Cortex of kidney (tissue), 1 donor: ENCODE measurements at places on chromosomes 4 and X.

DNA sequence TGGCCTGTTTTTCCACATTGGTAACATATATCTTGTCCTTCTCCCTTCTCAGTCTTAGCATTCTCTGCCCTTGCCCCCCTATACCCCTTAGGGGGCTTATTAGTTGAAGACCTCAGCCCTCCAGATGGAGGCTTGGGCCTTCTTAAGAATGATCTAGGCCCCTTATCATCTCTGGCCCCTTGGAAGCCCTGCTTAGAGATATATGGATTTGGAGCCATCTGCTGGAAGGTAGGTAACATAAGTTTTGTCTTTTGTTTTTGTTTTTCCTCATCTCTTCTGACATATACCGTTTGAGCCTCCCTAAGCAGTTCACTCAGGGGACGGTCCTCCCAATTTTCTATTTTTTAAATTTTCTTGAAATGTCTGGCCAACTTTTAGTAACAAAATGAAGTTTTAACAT is 48.3 kb upstream of the NAP1L2 start:
- no peak for DNase-seq

GRCh38 chrX:120671963-120672362 is 42.1 kb upstream of the C1GALT1C1 start:
- DNase-seq, result no peak

DNA sequence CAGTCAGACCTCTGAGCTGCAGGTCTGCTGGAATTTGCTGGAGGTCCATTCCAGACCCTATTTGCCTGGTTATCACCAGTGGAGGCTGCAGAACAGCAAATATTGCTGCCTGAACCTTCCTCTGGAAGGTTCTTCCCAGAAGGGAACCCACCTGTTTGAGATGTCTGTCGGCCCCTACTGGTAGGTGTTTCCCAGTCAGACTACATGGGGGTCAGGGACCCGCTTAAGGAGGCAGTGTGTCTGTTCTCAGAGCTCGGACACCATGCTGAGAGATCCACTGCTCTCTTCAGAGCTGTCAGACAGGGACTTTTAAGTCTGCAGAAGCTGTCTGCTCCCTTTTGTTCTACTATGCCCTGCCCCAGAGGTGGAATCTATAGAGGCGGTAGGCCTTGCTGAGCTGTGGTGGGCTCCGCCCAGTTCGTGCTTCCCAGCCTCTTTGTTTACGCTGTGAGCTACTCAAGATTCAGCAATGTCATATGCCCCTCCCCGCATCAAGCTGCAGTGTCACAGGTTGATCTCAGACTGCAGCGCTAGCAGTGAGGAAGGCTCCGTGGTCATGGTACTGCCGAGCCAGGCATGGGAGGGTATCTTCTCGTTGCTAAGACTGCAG is 44.1 kb upstream of the KDR start:
- no peak for DNase-seq

- DNase-seq, result no peak
Observed at GRCh38 chrX:67599532-67599931, 55.7 kb downstream of the AR start.

GRCh38 chrX:101931488-101932248 is at the start of gene ZMAT1:
Gene ZMAT1, minus strand, starts transcription at chrX:101932027. Its CDS starts 19 bp downstream, at chrX:101932008.
- no peak for DNase-seq

DNA sequence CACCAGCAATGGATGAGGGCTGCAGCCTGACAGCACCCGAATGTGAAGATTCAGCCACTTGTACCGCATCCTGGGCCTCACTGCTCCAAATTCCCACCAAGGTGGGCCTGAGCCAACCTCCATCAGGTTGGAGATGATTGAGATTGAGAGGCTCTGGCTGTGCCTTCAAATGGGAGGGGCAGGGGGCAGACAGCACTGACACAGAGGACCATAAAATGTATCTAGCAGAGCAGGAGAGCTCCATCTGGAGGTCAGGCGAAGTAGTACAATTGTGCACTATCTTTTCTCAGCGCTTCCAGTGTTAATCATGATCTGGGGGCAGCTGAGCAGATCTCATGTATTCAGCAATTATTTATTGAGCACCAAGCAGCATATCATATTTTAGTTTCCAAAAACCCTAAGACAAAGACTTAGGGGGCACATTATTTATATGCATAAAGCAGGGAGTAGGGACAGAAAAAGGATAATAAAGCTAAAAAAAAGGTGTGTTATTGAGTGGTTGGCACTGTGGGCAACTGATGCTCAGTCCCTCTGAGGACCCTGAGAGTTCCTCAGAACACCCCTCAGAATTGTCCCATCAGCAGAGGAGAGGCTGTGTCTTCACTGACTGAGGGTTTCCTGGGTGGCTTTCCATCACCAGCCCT is 31.6 kb upstream of the C1QTNF7 start:
- no peak for DNase-seq

DNA sequence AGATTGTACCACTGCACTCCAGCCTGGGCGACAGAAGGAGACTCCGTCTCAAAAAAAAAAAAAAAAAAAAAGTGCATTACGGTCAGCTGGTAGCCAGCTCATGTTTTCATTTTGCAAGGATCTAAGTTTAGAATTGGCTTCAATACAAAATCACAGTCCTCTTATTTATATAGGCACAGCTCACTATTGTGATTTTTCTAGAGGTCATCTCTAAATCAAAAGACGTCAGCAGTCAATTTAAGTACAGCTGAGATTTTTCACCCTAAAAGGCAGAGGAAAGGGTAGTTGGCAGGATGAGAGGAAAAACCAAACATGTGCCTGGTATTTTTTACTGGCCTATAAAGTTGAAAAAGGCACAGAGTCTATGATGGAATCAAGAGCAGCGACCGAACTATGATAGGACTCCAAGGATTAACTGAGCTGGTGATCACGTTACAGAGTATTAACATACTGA is 30.8 kb downstream of the ASB5 start:
- no peak for DNase-seq

GRCh38 chr4:114180481-114180880 is 201.0 kb upstream of the ARSJ start:
- DNase-seq, result no peak

DNA sequence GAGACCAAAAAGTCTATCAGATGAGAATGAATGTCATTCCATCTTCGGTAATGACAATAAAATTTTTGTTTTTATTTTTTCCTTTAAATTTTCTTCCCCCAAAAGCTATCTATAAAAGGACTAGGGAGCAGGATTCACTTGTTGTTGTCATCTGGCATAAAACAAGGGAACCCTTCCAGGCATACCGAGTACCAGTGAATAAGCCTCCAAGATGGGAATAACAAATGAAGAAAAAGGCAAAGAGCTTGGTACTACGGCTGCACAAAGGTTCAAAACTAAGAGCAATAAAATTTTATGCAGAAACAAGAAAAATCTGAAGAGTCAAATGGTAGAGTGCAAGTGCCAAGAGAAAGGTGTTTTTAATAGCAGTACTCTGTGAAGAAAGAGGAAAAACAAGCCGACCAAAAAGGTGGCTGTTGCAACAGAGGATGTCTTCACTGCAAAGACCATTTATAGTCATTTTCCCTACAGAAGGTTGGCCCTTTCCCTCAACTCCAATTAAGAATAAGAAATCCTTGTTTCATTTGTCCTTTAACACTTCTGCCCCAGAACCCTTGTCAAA is 25.8 kb downstream of the PPP3CA start:
- no peak for DNase-seq

DNA sequence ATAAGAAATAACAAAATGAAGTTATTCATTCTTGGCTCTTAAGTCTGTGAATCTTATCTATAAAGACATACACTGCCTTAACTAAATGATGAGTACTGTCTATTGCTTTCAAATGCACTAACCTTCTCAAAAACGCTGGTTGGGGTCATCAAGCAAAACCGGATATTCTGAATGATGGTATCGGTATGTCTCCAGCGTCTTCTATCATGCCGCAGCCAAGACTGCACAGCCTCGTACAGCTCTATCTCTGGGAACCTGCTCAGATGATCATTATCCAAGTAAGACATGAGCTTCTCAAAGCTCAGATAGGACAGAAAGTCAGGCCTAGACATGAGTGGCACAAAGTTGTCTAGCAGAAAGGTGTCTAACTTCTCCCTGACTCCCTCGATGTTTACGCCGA is 21.1 kb downstream of the KLHL15 start:
- no peak for DNase-seq

GRCh38 chr4:55993994-55994663 is 45.4 kb downstream of the CEP135 start:
- no peak for DNase-seq

DNA sequence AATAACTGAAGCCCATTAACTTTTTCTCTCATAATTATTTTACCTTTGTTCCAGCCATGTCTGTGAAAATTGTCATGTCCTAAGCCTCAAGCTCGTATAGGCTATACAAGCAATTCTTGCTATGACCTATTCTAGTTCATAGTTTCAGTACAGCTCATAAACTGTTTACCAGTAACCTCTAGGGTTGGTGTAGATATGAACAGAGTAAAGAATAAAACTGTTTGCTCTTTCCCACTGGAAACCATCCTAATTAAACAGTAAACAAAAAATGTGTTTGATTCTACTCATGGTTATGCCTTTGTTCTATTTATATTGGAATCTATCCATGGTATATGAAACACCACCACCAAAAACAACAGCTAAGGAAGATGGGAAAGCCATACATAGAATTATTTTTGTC is 1444.0 kb upstream of the PCDH7 start:
- DNase-seq, result no peak

DNA sequence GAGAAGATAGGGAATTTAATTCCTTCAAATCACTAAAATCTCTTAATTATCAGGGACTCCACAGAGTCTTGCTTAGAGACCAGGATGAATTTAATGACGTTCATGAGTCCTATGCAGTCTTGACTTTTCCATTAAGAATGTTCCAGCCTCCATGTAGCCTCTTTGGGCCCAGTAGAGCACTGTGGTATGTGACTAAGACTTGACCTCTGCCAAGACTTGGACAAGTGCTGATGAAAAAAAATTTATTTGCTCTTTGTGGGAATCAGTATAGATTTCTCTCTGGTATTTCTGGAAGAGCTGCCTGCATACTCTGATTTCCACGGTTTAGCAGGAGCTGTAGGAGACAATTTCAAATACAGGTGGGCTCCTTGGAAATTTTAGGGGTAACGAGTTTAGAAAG is 40.6 kb downstream of the CHRDL1 start:
- DNase-seq, result no peak

GRCh38 chr4:138595171-138595570 is 353.0 kb upstream of the SLC7A11 start:
- DNase-seq, result no peak

DNA sequence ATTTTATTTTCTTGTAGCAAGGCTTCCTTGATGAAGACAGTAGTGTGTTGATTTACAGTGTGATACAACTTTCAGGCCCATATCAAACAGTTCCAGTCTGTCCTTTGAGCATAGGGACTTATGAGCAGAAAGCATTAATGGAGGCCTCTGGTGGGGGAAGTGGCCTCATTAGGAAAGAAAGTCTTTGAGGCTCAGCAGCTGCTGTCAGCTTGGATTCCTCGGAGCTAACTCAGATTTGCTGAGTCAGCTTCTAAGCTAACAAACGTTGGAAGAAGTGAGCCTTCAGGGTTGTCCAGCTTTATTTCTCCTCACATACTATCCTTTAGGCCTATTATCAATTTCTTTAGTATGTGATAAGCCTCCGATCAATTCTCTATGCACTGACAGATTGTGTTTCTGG is 15.8 kb upstream of the SFRP2 start:
- no peak for DNase-seq

- DNase-seq, result no peak
Observed at GRCh38 chr4:39346856-39347519, 19.2 kb downstream of the RFC1 start.

- no peak for DNase-seq
Observed at GRCh38 chr4:48504026-48504330, 13.9 kb downstream of the ZAR1 start.

- no peak for DNase-seq
Observed at GRCh38 chrX:82677286-82677685, 830.8 kb upstream of the POU3F4 start.

DNA sequence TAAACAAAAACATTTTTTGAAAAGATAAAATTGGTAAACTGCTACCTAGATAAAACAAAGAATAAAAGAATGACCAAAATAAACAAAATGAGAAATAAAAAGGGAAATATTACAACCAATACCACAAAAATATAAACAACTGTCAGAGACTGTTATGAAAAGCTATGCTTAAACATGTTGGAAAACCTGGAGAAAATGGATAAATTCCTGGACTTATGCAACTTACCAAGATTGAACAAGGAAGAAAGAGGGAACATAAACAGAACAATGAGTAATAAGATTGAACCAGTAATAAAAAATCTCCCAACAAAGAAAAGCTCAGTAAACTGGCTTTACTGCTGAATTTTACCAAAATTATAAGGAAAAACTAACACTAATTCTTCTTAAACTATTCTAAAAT is 518.7 kb downstream of the GRXCR1 start:
- no peak for DNase-seq

- DNase-seq, result no peak
Observed at GRCh38 chr4:25729564-25729963, 73.9 kb downstream of the SLC34A2 start.

DNA sequence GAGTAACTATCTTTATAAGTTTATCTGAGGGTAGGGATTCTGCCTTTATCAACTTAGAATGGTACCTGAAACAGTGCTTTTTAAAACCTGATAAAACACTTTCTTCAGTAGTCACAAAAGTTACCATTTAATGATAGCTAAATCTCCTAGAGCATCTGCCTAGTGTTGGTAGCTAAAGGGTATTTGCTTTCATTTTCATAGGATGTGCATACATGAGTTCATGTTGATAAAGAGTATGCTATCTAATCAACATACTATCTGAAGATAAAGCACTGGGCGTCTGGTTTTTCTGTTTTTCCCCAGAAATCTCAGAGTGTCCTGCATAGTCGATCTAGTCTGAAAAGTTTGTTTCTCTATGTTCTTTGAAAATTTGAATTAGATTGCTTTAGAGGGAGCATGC is 75.1 kb downstream of the ADGRL3 start:
- no peak for DNase-seq

GRCh38 chrX:74579597-74580198 is 34.7 kb downstream of the RLIM start:
- DNase-seq, result no peak
